ENCODE measurements at places on chromosomes 12 and 14.
A peak's percentile ranks its signal among the peaks of the same experiment; 100 is the strongest.

DNA sequence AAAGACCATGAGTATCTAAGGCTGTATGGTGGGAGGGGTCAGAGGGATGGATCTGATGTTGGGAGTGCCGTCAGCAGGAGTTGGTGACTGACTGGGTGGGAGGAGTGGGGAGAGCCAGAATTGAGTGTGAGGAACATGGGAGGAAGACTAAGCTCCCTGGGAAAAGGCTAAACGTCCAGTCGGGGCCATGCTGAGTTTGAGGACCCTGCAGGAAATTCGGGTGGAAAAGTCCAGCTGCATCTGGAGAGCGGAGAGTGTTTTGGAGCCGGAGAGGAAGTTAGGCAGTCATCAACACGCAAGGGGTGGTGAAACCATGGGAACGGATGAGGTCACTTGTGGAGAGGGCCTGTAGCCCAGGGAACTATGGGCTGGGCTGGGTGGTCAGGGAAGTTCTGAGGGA lies 60.9 kb downstream of the ELK3 start:
- no peaks in the 10 kb centered on the region for H3K27me3 ChIP-seq
- no peak overlapping the region for H3K27ac ChIP-seq
- H3K4me3 ChIP-seq = peak overlapping the region; percentile 44
- peaks cover 42% of the 10 kb centered on the region for H3K36me3 ChIP-seq

- H3K4me3 ChIP-seq = no peak overlapping the region
- H3K4me1 ChIP-seq = no peaks in the 10 kb centered on the region
Measured at GRCh38 chr12:89106950-89107349, 245.4 kb downstream of the DUSP6 start.

GRCh38 chr14:100871234-100872186 lies 32.0 kb downstream of the RTL1 start:
- H3K4me3 ChIP-seq = no peak overlapping the region
- H3K27me3 ChIP-seq = peaks cover 16% of the 10 kb centered on the region
- H3K4me1 ChIP-seq = no peaks in the 10 kb centered on the region
- no peak for DNase-seq

- DNase-seq = no peak
- H3K36me3 ChIP-seq = peaks cover 54% of the 10 kb centered on the region
- H3K4me3 ChIP-seq = no peak overlapping the region
- no peaks in the 10 kb centered on the region for H3K27me3 ChIP-seq
- peaks cover 3% of the 10 kb centered on the region for H3K4me1 ChIP-seq
- peak overlapping the region; percentile 46 for H3K27ac ChIP-seq
Measured at GRCh38 chr12:108806346-108806745, 51.0 kb downstream of the SSH1 start.

DNA sequence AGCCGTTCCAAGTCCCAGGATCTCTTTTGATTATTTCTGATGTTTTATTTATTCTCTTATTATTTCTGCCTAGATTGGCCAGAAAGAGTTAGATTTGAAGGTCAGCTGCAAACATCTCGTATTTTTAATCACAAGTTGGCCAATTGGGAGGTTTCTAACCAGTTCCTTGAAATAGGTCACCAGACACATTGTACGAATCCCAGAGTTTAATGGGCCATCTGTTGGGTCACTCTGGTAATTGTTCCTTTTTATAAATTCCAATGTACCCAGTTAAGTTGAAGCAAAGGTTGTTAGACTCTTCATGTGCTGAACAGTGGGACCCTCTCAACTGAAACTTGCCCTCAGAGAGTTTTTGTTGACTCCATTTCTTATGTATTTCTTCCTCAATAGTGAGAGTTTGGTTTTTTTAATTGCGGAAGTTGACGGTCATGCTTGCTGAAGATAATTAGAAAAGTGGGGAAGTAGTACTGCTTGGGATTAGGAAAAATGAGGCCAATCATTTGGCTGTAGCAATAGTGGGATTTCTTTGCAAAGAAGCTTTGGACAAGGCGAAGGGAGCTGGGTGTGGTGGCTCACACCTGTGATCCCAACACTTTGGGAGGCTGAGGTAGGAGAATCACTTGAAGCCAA lies 382.7 kb upstream of the RGS6 start:
- no peaks in the 10 kb centered on the region for H3K27me3 ChIP-seq
- peaks cover 12% of the 10 kb centered on the region for H3K4me1 ChIP-seq

GRCh38 chr14:69097974-69098373 lies 54.9 kb downstream of the DCAF5 start:
- DNase-seq = no peak
- no peak overlapping the region for H3K4me3 ChIP-seq
- H3K4me1 ChIP-seq = peaks cover 3% of the 10 kb centered on the region
- H3K36me3 ChIP-seq = peaks cover 4% of the 10 kb centered on the region

DNA sequence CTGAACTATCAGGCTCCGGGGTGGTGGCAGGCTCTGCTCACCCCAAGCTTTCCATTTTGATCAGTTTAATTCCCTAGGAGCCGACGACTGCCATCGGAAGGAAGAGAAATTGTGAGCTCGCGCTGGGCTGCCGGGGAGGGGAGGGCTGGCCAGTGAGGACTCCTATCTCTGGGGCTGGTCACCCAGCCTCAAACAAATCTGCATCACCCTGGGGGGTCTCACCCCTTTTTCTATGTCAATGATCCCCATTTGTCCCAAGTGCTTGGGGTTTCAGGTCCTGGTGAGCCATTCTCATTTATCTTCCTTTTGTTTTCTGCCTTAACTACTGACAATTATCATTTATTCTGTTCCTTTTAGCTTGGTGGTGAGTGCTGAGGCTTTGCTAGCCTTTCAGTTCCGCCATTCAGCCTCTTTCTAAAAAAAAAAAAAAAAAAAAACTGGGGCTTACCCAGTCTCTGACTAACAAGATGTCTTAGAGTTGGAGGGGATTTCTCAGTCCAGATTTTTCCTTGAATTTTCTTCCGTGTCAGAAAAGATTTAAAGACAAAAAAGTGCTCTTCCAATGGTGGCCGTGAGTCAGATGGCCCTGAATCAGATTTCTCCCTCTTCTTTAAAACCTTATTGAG lies 22.8 kb upstream of the USP44 start:
- DNase-seq = no peak
- H3K36me3 ChIP-seq = no peaks in the 10 kb centered on the region
- peaks cover 3% of the 10 kb centered on the region for H3K4me1 ChIP-seq
- H3K27ac ChIP-seq = no peak overlapping the region
- peaks cover 40% of the 10 kb centered on the region for H3K27me3 ChIP-seq
- no peak overlapping the region for H3K4me3 ChIP-seq

- H3K27me3 ChIP-seq = no peaks in the 10 kb centered on the region
- no peaks in the 10 kb centered on the region for H3K4me1 ChIP-seq
- no peak for DNase-seq
- H3K36me3 ChIP-seq = peaks cover 3% of the 10 kb centered on the region
- H3K4me3 ChIP-seq = no peak overlapping the region
Measured at GRCh38 chr14:68621400-68622365, 171.2 kb downstream of the ZFP36L1 start.

GRCh38 chr12:95571369-95571768 lies 20.1 kb upstream of the USP44 start:
- H3K27ac ChIP-seq = no peak overlapping the region
- peaks cover 33% of the 10 kb centered on the region for H3K27me3 ChIP-seq
- H3K4me1 ChIP-seq = peaks cover 3% of the 10 kb centered on the region
- no peak overlapping the region for H3K4me3 ChIP-seq
- no peak for DNase-seq

DNA sequence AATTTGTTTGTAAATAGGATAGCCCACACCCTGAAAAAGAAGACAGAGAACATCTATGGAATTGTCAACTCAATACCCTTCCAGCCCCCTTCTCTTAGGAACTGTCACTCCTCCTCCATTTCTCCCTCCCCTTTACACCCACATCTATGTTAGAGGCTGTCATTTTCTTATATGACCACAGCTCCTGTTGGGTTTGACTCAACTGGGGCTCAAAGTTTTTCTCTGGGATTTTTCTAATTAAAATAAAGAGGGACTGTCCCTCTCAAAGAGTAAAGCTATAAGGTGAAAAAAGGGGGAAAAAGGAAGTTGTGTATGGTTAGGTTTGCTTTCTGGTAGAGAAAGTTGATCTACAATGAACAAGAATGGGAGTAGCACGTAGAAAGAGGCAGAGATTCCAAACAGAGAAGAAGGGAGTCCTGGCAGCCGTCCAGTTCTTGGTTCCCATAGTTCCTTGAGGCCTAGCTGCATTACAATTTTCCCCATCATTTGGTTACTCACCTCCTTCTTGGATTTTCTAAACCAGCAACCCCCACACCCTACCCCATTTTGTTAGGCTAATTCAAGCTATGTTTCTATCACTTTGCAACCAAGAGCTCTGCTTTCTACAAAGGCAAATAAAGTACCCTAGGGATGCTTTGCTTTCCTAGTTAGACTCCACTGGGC lies 44.3 kb upstream of the STK38L start:
- no peak for DNase-seq
- H3K36me3 ChIP-seq = peaks cover 3% of the 10 kb centered on the region
- no peak overlapping the region for H3K27ac ChIP-seq
- no peaks in the 10 kb centered on the region for H3K4me1 ChIP-seq

- no peak for DNase-seq
- H3K27me3 ChIP-seq = no peaks in the 10 kb centered on the region
- peaks cover 6% of the 10 kb centered on the region for H3K4me1 ChIP-seq
- no peaks in the 10 kb centered on the region for H3K36me3 ChIP-seq
- H3K4me3 ChIP-seq = no peak overlapping the region
Measured at GRCh38 chr12:124848621-124849380, 14.9 kb downstream of the SCARB1 start.

GRCh38 chr12:105072888-105073488 lies 11.3 kb downstream of the ALDH1L2 start:
- H3K4me1 ChIP-seq = no peaks in the 10 kb centered on the region
- H3K27me3 ChIP-seq = peaks cover 11% of the 10 kb centered on the region
- no peak overlapping the region for H3K4me3 ChIP-seq
- no peaks in the 10 kb centered on the region for H3K36me3 ChIP-seq
- H3K27ac ChIP-seq = no peak overlapping the region

DNA sequence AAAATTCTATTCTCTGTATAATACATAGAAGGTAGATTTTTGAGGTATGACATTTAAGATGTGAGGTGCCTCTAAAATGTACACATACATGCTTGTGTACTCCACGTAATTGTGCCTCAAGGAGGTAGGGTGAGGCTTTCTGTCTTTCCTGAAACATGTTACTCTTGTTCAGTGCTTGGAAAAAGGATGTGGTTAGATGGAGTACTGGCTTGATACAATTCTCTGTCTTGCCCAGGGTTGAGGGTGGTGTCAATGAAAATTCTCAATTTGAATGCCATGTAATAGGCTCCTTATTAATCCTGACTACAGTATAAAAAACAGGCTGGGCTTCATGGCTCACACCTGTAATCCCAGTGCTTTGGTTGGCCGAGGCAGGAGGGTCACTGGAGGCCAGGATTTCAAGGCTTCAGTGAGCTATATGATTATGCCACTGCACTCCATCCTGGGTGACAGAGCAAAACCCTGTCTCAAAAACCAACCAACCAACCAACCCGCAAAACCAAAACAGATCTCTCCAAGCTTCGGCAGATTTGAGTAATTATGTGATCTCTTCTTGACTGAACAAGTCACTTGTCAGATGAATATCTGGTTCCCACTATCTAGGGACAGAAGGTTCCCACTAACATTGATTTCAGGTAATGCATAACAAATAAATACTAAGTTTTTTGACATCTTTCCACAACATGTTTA lies 41.6 kb downstream of the RCOR1 start:
- peaks cover 5% of the 10 kb centered on the region for H3K36me3 ChIP-seq
- H3K27me3 ChIP-seq = no peaks in the 10 kb centered on the region
- no peak overlapping the region for H3K27ac ChIP-seq
- DNase-seq = no peak
- H3K4me1 ChIP-seq = peaks cover 17% of the 10 kb centered on the region

DNA sequence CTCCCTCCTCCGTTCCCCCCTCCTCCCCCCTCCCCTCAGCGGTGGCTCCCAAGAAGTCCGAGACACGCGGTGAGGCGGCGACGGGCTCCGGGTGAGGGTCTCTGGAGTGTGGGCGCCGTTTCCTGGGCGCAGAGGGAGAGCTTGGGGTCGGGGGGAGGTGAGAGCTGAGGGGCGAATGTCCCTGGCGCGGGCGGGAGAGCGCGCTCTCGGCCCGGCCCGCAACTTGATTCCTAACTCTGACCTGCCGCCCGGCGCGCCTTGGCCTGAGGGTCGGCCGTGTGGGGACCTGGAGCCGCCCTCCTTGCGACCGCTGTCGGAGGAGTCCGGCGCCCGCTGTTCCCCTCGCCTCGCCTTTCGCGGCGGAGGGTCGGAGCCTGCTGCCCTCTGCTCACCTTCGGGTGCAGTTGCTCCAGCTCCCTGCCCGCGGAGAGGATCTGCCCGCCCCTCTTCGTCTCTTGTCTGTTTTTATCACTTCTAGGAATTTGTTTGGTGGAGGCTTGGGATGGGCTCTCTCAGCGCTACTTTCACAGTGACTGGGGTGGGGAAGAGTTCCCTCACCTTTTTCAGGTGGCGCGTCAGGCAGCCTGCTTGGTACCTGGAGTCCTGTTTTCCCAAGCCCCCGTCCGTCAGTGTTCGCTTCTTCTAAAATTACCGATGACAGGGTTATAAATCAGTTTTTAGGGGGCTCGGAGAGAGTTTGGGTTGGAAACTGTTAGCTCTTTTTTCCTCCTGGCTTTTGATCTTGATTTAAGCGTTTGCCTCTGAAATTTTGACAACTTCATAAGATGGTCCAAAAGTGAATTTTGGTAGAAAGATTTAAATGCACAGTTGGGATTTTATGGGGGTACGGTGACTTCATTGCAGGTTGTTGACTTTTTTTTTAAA lies 495 bp downstream of the ADIPOR2 start:
- H3K4me1 ChIP-seq = peaks cover 20% of the 10 kb centered on the region
- H3K36me3 ChIP-seq = peaks cover 32% of the 10 kb centered on the region
- peak overlapping the region; percentile 97 for H3K4me3 ChIP-seq
- H3K27ac ChIP-seq = peak overlapping the region; percentile 96
- DNase-seq = no peak
- H3K27me3 ChIP-seq = no peaks in the 10 kb centered on the region

DNA sequence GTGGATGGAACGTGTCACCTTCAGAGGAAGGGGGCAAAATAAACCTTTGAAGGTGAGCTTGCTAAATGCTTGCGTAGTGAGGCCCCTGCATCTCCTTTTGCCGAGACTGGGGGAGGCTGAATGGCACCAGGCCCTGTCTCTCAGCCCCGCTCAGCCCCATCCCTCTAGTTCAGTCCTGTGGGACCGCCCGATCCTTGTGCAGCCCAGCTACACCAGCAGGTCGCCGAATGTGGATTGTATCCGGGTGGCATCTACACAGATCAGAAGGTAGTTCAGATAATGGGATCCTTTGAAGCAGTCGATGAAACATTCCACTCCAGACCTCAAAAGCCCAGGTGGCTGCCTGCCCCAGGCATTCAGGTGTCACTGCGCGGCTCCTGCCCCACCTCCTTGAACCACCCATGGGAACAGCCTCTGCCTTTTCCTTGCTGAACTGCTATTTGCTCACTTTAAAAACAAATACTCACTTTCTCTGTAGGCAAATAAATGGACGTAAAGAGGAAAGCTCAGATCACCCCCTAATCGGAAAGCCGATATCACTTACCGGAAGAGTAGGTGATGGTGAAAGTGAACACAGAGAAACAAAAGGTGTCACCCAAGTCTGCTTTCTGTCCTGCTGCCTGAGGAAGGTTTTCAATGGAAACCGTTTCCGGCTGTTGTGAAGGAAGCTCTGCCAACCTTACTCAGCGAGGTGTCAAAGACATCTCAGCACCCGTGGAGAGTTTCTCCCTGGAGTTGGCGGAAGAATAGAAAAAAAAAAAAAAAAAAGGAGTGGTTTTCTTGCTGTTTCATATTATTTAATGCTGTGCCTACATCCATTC lies 100.3 kb upstream of the NCOR2 start:
- no peak overlapping the region for H3K4me3 ChIP-seq
- H3K36me3 ChIP-seq = no peaks in the 10 kb centered on the region
- H3K27me3 ChIP-seq = peaks cover 29% of the 10 kb centered on the region
- H3K4me1 ChIP-seq = no peaks in the 10 kb centered on the region
- DNase-seq = no peak

- no peaks in the 10 kb centered on the region for H3K27me3 ChIP-seq
- H3K4me3 ChIP-seq = no peak overlapping the region
- H3K4me1 ChIP-seq = peaks cover 4% of the 10 kb centered on the region
- H3K36me3 ChIP-seq = peaks cover 8% of the 10 kb centered on the region
Measured at GRCh38 chr14:21109377-21110138, 8.7 kb downstream of the TMEM253 start.

- no peak for DNase-seq
- no peak overlapping the region for H3K4me3 ChIP-seq
- no peaks in the 10 kb centered on the region for H3K4me1 ChIP-seq
Measured at GRCh38 chr12:82555699-82556098, 131.0 kb upstream of the TMTC2 start.
